Activated CD8-positive, alpha-beta memory T cell treated with anti-CD3 and anti-CD28 coated beads, Interleukin-2, amount 10 ng/mL, durations not matched to agents 7 days and 5 days (primary cell): ENCODE measurements at places on chromosomes 1 and 21. TPM values are rescaled to one million over a fixed set of nuclear protein-coding genes. Genes with fewer than 3 reads are reported as not detected.

Gene CRB1
- total RNA-seq = not detected

- DNase-seq = no peak
Measured at GRCh38 chr1:192787914-192788585, 20.8 kb upstream of the RGS2 start.

DNA sequence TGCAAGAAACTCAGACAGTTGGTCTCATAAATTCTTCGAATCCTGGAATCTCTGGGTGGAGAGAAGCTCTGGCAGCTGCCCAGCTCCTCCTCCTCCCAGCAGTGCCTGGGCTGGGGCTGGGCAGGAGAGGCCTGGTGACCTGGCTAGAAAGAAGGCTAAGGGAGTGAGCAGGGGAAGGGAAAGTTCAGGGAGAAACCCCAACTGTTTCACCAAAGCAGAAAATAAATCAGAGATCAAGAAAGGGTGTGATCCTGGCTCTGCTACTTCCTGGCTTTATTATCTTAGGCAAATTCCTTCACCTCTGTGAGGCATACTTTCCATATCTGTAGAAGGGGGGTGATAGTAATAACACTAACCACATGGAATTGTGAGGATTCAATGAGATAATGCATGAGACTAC lies 8.8 kb upstream of the COL16A1 start:
- no peak for DNase-seq

DNA sequence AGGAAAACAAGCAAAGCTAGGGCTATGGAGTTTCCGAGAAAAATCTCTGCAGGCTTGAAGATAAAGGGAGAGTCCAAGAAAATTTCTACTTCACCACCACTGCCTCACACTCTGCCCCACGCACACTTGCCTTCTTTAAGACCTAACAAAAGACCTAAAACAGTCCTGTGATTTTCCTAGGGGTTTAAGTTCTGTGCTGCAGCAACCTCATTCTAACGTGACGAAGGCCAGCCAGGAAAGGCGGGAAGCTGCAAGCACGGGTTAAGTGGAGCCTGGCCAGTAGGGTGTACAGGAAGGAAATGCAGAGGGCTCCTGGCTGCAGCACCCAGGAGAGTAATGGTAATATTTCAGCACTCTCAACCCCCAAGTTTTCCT lies 1.5 kb downstream of the SPATA6 start:
- no peak for DNase-seq

DNA sequence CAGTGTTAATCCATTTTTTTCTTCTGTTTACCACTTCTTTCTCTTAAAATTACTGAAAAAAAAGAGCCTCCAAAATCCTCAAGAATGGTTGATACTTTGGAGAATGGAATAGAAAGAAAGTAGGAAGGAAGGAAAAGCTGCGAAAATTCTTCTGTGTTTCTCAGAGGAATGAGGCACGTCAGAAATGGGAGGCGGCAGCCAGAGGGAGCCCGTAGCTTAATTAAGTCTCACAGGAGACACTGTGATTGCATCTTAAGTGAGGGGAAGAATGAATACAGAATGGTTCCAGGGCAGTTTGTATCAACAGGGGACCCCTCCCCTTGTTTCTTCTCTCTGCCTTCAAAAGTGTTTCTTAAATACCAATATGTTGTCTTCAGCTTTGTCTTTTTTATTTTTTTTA lies 1099.5 kb downstream of the PLA2G4A start:
- DNase-seq = no peak

- DNase-seq = no peak
Measured at GRCh38 chr1:21539933-21540332, 30.7 kb downstream of the ALPL start.

DNA sequence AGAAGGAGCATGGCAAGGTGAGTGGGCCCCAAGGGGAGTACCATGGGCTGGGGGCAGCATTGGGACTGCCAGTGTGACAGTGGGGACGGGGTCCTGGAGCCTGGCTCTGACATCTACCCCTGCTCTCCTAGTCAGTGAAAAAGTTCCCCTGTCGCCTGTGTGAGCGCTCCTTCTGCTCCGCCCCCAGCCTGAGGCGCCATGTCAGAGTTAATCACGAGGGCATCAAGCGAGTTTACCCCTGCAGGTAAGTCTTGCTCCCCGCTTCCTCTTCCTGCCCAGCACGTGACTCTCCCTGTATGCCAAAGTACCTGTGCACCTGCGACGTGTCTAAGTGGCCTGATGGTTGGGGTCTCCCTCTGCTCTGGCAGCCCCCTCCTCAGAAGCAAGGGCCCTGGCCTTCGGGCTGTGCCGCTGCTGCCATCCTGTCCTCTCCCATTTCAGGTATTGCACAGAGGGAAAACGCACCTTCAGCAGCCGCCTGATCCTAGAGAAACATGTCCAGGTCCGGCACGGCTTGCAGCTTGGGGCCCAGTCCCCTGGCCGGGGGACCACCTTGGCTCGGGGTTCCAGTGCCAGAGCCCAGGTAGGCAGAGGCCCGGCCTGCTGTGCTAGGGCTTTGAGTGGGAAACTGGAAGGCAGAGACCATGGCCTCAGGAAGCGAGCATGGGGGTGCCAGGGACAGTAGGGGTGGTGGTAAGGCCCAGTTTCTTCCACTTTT lies 8.1 kb downstream of the ZNF687 start:
- DNase-seq = no peak

Gene SMCP
- not detected for total RNA-seq

Gene OLIG2
- total RNA-seq = not detected

Gene SPRR2G
- not detected for total RNA-seq

DNA sequence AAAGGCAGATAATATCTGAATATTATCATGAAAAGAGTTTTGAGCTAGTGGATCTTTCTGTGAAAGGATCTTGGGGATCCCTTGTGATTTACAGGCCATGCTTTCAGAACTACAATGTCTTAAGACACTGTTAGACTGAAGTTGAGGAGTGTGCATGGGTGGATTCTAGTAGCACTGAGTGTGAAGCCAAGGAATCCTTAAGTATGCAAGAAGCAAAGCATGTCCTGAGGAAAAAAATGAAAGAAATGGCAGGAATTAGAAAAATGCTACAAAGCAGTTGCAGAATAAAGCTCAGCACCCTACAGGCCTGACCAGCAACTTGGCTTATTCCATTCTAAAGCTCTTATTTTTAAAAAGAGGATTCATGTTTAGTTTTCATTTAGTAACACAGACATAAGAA lies 11.9 kb downstream of the STX6 start:
- DNase-seq = no peak

DNA sequence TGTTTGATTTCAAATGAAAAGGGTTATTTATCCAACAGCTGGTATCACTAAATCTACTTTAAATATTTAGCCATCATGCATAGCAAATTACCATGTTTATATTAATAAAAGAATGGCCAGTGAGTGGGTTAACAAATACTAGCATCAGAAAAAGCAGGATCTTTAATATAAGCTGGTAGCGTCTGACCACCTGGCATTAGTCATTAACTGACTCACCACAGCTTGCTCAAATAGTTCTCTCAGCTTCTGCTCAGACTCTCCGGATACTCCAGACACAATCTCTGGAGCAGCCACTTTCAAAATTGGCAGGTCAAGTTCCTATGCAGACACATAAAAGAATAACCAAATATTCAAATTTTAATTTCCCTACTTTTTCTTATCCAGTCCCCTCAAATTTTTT lies 29.6 kb downstream of the NVL start:
- no peak for DNase-seq

- no peak for DNase-seq
Measured at GRCh38 chr1:24226749-24227148, 39.7 kb upstream of the IFNLR1 start.

DNA sequence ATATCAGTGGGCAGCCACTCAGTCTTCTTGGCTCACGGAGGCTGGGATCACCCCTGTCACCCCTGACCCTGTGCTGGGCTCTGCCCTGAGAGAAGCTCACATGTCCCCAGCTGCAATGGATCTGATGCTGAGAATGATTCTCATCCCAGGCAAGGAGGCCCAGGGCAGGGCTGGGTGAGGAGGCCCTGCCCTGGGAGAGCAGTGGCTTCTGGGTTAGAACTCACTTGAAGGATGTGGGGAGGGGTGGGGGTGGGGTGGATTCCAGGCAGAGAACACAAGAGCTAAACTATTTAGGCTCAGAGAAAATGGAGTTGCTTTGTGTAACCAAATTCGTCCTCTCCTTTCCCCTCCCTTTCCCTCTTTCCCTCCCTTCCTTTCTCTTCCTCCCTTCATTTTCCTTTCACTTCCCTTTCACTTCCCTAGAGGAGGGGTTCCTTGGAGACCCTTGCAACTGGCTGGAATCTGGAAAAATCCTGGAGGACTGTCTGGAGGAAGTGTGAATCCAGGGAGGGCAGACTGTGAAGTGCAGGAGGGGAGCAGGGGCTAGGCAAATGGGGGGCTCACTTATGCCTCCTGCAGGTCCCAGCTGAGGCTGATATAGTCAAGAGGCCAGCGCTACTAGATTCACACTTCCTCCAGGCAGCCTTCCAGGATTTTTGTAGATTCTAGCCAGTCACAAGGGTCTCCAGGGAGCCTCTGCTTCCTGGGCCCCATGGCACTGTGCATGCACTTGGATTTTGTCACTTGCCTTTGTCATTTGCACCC lies 47.0 kb downstream of the IGSF21 start:
- DNase-seq = no peak

DNA sequence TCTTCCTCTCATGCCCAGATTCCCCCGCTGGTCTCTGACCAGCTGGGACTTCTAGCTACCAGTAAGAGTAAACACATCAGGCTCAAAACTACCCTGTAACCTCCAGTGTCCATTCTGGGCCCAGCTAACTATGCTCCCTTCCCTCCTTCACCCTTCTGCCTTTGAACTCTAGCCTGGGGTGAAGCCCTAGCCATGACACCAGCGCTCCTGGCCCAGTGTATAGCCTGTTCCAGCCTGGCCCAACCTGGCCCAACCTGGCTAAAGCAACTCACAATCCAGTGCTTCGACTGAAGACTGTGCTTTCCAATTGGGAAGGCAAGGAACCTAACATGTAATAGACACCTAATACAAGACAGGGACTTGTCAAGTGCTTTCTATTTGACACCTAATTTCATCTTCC lies 27.6 kb downstream of the CSMD2 start:
- no peak for DNase-seq

DNA sequence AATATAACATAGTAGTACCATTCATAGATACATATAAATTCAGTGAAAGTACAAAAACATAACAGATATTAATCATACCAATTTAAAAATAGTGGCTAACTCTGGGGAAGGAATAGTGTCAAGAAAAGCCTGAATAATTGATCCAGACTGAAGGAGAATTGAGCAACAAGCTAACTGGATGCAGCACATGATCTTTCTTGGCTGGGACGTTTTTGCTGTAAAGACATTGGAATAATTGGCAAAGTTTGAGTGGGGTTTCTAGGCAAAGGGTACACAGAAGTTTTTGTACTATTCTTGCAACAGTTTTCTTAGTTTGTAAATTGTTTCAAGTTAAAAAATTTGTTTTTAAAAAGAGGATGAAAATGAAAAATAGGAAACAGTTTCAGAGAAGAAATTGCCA lies 2.6 kb upstream of the SH3GLB1 start:
- DNase-seq = no peak

GRCh38 chr1:246066573-246066972 lies 440.5 kb downstream of the SMYD3 start:
- DNase-seq = no peak

GRCh38 chr1:219459351-219460080 lies 153.4 kb downstream of the ZC3H11B start:
- no peak for DNase-seq

DNA sequence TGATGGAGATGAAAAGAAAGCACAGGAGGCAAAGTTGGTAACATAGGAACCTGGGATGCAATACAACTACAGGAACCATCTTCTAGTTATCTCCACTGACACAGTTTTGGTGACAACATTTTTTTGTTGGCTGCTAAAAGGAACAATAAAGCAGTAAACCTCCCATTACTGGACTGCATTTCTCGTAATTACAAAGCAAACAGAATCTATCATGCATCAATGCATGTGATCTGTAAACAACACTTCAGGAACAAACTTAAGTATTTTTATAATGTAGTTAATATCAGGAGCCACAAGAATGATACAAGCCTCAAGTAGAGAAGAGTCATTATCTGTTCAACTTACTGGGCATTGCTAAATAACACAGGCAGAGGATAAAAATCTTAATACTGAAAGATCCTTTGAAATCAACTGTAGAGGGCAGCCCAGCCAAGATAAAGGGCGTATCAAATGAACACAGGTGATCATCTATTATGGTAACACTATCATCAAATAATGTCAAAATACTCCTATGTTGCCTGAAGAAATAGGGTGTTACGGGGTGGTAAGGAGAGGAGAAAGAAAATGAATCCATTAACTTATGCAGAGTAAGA lies 193.3 kb downstream of the EIF4G3 start:
- no peak for DNase-seq

- no peak for DNase-seq
Measured at GRCh38 chr1:53031732-53032131, 30.3 kb upstream of the PODN start.

Gene TRAF3IP3
- total RNA-seq = 406 TPM

Gene ACOT11
- total RNA-seq = 0.96 TPM

- DNase-seq = no peak
Measured at GRCh38 chr1:230191079-230191804, 124.2 kb downstream of the GALNT2 start.

Gene HEYL
- total RNA-seq = not detected

Gene FOXO6
- not detected for total RNA-seq

DNA sequence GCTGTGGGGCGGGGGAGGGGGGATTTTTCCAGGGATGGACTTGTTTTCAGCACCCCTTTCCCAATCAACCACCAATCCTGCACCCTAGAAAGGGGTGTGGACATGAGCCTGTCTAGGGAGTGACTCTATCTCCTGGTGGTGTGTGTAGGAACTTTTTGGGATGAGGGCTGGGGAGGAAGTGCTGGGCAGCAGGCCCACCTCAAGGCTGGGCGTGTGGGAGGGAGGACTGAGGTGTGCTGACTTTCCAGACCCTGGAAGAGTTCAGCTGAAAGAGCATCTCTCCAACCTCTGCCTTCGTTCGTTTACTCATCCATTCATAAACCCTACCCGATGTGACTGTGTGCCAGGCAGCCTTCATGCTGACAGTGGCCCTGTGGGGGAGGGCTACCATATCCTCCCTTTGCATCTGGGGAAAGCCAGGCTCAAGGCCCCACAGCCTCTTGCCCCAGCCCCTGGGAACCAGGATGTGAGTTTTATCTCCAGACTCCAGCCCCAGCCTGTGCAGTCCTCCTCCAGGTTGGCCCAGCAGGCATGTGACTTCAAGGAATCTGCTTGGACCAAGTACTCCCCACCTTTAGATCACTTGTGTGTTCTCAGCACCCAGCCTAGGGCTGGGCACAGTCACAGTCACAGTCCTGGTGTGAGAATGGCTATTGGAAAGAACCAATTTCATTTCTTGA lies 6.7 kb downstream of the KNCN start:
- DNase-seq = no peak

DNA sequence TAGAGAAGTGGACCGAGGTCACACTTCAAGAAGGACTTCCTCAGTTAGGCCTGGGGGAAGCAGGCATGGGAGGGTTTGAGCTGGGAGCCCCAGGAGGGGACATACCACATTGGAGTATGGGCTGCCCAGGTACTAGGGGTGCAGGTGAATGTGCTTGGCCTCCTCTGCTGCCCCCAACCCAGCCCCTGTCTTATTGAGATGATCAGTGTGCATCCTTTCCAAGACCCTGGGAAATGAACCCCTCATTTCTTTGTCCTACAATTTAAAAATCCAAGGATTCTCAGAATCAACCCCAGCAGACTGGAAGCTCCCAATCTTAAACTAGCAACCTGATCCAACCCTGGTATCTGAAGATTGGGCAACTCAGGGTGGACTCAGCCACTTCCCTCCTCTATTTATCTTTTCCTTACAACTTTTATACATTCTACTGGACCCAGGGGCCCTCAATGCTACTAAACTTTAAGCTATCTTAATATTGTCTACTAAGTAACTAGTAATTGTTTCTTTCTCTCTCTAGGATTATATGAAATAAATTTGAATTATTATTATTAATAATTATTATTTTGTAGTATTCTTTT lies 9.1 kb downstream of the MEX3A start:
- no peak for DNase-seq
